Activated CD8-positive, alpha-beta T cell treated with anti-CD3 and anti-CD28 coated beads, Interleukin-2, amount 10 ng/mL, durations not matched to agents 7 days and 5 days (primary cell): ENCODE measurements at places on chromosomes 5 and 9.
A peak's percentile ranks its signal among the peaks of the same experiment; 100 is the strongest.

DNA sequence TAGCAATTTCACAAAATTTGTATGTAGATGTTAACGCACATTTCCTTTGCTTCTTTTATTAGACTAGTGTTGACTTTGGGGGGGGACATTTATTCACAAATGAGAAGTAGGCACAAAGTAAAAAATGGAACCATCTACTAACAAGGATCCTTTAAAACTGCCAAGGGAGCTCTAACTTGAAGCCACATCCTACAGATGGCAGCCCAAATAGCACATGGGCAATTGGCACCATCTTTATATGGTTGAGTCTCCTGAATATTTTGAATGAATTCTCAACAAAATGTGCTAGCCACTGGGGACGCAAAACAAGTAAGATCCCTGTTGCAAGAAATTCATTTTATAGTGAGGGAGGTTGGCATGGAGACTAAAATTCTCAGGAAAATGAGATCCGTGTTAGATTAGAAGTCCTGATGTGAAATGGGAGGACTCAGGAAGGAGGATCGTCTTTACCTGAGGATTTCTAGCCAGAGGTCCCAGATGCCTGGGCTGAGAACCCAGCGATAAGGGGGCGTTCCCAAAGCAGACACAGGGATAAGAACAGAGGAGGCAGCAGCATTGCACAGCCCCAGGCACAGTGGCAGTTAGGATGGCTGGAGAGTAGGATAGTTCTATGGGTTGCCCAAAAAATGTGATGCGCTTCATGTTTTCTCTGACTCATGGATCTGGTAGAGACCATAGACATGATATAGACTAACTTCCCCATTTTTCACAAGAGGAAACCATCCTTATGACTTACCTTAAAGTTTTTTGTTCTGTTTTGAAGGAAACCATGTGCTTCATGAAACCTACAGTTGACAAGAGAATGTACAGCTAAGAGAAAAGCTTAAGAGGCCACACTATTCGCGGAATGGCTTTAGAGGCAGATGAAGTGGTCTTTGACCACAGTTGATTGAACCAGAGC lies 37.4 kb downstream of the C9orf152 start:
- no peak for DNase-seq

- DNase-seq: no peak
Measured at GRCh38 chr5:168409591-168410458, 76.4 kb upstream of the RARS1 start.

DNA sequence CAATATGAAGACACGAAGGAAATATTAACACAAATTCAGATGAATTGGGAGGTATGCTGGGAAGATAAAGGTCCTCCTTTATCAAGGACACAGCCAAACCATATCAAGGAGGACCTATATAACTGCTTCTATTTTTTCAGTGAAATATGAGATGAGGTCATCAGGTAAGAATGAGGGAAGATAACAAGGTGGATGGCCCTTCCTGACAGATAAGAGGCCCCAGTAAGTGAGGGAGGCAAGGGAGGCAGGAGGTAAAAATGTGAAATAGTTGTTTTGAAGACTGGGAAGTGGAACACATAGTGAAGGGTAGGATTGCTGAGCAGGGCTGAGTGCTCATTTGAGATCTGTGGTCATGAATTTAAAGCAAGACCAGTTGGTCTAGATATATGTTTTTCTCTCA lies 60.0 kb upstream of the FOXE1 start:
- DNase-seq: no peak

DNA sequence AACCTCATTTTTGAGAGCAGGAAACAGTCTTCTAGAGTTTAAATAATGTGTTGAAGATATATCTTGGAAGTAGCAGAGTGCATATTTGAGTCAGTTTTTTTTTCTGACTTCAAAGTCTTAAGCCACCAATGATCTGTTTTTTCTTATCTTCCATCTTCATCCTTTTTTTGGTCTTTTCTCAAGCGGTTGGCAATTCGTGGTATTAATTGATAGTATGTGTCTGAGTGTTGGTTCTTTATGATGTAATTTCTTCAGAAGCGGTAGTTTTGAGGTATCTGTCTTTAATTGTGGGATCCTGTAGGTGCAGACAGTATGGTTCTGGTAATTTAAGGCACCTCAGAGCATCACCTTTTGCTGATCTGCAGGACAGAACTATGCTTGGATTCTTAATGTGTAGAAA lies 3.9 kb downstream of the CSNK1G3 start:
- peak; percentile 33 for DNase-seq

GRCh38 chr5:133889271-133889905 lies 79.0 kb downstream of the C5orf15 start:
- DNase-seq: no peak

DNA sequence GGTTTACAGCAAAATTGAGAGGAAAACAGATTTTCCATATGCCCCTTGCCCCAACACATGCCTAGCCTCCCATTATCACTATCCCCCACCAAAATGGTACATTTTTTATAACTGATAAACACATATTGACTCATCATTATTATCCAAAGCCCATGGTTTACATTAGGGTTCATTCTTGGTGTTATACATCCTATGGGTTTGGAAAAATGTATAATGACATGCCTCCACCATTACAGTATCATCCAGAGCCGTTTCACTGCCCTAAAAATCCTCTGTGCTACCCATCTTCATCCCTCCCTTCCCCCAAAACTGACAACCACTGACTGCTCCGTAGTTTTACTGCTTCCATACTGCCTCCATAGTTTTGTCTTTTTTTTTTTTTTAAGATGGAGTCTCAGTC lies 111.1 kb downstream of the ACTL7B start:
- no peak for DNase-seq
